ENCODE measurements at places on chromosomes 5 and 9.

DNA sequence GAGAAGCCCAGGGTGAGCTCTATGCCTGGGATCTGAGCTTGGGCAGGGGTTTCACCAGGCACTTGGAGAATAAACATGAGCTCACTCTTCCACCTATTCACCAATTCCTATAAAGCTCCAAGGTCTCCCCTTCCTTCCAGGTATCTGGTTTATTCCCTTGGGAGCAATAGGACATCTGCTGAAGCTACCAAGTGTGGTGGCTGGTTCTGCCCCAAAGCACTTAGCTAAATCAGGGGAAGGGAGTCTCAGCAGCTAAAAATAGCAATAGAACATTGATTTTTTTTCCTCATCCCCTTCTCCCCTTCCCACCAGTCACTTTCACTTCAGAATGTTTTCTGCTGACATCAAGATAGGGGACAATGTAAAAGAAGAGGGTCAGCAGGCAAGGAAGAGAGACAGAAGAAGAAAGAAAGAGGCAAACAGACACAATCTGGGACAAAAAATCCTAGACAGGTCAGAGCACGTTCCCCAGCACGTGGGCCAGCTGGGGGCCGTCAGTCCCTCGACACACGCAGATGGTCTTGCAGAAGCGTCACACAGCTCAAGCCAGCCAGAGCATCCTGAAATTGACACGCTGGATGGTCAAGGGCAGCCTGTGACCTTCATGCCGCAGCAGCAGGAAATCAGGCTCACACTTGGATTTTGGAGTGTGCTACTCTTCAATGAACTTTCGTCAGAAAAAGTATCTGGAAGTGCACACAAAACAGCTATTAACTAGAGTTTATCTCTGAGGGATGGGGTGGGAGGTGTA is 176.0 kb downstream of the ZNF608 start:
- DNase-seq: peak; percentile 16

GRCh38 chr9:105270711-105271110 is 26.3 kb downstream of the SLC44A1 start:
- no peak for DNase-seq

DNA sequence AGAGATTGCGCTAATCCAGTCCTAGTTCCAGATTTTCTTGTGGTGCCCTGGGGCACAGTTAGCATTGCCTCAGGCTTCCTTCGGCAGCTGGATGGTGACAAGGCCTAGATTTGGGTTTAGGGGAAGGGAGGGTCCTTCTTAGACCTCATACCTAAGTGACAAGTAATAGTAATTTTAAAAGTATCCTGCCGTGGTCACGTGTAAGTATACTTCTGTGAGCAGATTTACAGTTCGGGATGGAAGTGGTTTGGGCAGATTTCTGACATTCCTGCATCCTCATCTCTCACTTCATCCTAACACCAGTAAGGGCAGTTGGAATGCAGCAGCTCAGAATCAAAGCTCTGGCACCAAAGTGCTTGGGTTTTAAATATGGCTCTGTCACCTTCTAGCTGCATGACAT is 71.6 kb downstream of the LRRC70 start:
- DNase-seq: no peak

DNA sequence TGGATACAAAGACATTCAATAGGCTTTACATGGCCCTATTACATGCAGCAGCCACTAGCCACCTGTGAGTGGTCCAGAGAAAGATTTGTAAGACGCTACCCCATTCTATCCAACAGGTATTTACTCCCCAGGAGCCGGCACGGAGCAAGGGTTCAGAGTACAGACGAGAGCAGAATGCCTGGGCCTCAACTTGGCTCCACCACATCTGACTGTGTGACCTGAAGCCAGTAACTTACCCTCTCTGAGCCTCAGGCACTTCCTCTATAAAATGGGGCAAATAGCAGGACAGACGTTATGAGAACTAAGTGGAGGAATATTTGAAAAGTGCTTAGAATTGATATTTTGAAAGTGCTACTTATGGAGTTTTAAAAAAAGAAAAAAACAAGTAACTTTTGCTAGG is 100.0 kb downstream of the TLE1 start:
- no peak for DNase-seq

GRCh38 chr9:15268782-15269181 is 38.2 kb downstream of the TTC39B start:
- DNase-seq: no peak

DNA sequence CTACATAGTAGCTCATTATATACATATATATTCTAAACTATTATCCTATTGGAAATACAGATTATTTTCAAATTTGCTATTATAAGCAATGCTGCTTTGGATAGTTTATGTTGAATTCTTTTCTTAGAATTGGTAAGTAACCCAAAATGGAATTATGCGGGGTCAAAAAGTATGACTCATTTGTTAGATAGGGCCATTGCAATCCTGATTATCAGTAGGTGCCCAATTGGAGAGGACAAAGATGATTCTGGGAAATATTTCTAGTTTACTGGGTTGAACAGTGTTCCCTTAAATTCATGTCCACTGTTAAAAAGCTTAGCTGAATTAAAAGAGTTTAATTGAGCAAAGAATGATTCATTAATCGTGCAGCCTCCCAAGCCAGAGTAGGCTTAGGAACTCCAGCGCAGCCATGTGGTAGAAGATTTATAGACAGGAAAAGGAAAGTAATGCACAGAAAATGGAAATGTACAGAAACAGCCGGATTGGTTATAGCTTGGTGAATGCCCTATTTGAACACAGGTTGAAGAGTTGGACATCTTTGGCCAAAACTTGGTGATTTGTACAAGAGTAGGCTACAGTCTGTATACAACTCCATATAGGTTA is 81.8 kb downstream of the GDNF start:
- DNase-seq: no peak

DNA sequence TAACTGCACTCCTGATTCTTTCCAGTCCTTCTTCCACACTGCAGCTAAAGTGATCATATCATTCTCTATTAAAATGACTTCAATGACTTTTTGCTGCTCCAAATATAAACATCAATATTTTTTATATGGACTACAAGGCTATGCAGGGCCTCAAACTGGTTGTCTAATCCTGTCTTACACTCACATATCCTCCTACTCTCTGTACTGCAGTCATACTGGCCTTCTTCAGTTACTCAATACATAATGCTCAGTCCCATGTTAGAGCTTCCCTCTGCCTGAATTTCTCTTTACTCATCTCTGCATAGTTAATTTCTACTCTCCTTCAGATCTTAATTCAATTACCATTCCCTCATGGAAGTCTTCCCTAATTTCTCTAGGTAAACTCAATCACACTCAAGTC is 3.4 kb downstream of the MEIKIN start:
- no peak for DNase-seq

DNA sequence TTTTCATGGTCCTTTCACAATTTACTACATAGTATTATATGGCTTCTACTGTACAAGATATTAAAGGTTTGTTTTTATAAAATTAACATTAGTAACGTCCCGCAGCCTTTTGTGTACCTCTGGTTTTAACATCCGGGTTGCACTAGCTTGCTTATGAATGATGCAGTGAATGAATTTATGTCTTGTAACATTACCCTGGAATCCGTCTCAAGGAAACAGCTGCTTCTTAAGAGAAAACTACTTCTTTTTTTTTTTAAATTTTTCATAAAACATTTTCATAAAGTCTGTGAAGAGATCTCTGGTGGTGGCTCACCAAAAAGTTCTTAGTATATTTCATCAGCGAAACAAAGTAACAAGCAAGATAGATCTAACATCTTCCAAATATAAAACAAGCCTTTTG is 23.6 kb downstream of the MARCHF3 start:
- no peak for DNase-seq

DNA sequence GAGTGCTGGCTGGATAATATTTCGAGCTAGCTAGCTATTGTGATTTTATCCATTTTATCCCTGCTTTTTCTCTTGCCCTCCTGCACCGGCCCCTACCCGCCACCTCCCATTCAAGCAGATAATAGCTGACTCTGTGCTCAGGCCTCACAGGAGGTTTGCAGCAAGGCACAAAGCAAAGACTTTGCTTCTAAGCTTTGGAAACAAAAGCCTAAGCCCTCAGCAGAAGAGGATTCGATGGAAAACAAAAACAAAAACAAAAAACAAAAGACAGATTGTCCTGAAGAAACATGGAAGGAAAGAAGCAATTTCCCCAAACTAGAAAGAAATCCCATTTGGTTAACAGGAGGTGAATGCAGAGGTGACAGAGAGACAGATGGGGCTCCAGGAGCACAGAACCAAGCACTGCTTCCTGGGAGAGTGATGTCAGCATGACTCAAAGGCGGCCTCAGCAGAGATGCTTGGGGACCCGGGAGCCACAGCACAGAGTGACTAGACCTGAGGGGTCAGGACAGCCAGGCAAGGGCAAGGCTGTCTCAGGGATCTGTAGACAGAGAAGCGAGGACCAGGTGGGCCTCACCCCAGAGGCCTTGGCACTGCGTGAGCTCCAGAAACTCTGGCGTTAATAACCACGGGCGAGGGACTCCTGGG is 28.4 kb downstream of the MTX3 start:
- peak; percentile 41 for DNase-seq

DNA sequence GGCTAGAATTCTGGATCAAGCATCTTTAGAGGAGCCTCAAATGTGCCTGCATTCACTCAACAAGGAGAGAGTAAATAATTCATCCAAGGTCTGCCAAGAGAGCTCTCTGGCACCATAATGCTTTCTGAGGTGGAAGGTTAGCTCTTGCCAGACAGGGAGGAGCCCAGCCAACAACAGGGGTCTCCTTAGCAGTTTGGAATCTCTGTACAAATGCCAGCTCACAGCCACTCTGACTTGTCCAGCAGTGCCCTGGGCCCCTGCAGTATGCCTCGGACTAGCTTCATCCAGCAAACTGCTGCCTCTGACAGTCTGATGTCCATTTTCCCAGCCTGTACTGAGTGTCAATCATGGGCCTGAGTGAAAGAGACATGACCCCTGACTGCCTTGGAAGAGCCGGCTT is 127.2 kb upstream of the SLC44A1 start:
- no peak for DNase-seq

DNA sequence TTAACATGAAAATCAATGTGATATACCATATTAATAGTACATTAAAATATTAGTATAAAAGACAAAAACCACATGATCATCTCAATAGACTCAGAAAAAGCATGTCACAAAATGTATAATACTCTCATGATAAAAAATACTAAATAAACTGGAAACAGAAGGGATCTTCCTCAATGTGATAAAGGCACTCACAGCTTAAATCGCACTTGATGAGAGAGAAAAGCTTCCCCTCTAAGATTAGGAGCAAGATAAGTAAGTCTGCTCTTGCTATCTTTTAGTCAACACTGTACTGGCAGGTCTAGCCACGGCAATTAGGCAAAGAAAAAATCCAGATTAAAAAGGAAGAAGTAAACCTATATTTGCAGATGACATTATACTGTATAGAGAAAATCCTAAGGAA is 21.8 kb upstream of the MSH3 start:
- DNase-seq: no peak

- no peak for DNase-seq
Observed at GRCh38 chr5:82068723-82069122, 96.9 kb downstream of the ATG10 start.

- no peak for DNase-seq
Observed at GRCh38 chr5:79489773-79490172, 24.2 kb downstream of the HOMER1 start.

DNA sequence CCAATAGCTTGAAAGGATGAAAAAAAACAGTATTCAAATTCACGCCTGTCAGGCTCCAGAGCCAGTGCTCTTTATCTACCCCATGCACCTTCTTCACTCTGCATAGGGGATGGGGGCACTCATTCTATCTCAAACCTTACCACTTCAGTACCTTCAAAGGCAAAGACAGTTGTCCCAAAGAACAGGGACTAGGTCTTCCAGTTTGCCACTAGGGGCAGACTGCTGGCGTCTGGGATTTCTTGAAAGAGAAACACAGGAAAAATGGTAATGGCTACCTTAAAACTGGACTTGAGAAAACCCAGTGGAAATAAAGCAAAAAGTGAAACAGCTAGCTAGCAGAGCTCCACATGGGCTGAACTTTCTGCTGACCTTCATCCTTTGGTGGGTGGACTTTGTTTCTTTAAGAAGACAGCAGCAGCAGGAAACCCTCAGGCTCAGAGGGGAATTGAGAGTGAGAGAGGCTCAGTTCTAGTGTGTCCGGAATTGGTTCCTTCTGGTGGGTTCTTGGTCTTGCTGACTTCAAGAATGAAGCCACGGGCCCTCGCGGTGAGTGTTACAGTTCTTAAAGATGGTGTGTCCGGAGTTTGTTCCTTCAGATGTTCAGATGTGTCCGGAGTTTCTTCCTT is 41.0 kb upstream of the SLC36A1 start:
- no peak for DNase-seq

- peak; percentile 39 for DNase-seq
Observed at GRCh38 chr5:80216753-80217596, 38.9 kb downstream of the SERINC5 start.

DNA sequence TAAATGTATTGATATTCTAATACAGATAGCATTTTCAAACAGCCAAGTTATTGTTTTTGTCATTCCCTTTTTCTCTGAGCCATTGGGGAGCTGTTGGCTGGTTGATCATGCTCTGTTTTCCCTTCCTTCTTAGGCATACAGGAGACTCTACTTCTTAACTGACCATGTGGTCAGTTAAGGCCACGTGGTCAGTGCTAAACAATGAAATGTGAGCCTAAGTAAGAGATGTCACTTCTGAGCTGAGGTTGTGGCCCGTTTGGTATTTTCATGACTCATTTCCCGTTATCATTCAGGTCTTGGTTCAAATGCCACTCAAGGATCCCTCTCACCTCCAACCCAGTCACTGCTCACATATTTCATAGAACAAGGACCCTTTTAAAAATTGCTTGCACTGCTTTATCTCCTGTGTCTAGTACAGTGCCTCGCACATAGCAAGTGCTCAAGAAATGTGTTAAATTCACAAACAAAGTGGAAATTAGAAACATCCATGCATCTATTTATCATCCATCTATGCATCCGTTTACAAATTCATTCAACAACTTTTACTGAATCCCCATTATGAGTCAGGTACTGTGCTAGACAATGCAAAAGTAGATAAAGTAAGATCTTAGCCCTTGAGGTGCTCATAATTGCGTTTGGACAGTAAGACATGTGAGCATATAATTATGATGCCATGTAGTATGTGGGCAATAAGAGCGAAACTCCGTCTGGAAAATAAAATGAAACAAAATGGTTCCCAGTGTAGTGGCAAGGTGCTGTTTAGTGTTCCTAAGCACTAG is 50.7 kb downstream of the ARRDC3 start:
- DNase-seq: no peak
